Activated CD4-positive, alpha-beta memory T cell treated with anti-CD3 and anti-CD28 coated beads for 36 hours (primary cell): ENCODE measurements at places on chromosomes 3 and 15. TPM values are rescaled to one million over a fixed set of nuclear protein-coding genes. Genes with fewer than 3 reads are reported as not detected.

The CLSTN2 gene
- not detected for total RNA-seq

DNA sequence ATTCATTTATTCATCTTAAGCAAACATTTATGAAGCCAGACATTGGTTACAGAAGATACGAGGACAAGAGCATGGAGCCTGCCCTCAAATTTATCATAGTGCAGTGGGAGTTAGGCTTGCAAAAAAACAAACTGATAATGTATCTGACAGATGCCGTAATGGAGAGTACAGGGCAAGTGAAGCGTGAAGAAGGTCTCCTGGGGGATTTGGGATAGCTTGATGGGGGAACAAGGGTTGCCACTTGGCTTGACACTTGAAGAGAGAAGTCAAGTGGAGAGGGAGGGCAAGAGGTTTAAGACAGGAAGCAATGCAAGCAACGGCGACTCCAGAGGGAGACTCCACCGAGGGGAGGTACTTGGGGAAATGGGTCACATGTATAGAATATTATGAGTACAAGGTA lies 129.3 kb downstream of the SSR3 start:
- DNase-seq: no peak

GRCh38 chr3:143634991-143635390 lies 213.3 kb downstream of the SLC9A9 start:
- no peak for DNase-seq

GRCh38 chr3:158769952-158770740 lies 31.7 kb upstream of the MFSD1 start:
- DNase-seq: no peak

The ANKRD34C gene
- not detected for total RNA-seq

DNA sequence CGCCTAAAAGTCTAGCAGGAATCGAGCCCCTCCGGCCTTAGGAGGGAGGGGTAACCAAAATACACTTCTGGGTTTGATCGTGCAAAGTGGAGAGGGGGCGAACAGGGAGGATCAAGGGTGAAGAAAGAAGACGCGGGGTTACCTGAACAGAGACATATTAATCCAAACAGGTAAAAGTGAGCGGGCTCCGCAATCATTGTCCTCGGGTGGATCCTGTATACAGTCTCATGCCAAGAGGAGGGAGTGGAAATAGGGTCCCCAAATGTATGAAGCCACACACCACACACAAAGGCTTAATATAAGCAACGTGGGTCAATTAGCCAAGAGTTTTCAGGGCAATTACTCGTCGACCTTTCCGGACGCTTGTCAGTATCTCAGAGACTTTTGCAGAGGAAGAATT lies 749.5 kb downstream of the ROBO1 start:
- DNase-seq: no peak
